ENCODE measurements at places on chromosomes 6 and 20.

DNA sequence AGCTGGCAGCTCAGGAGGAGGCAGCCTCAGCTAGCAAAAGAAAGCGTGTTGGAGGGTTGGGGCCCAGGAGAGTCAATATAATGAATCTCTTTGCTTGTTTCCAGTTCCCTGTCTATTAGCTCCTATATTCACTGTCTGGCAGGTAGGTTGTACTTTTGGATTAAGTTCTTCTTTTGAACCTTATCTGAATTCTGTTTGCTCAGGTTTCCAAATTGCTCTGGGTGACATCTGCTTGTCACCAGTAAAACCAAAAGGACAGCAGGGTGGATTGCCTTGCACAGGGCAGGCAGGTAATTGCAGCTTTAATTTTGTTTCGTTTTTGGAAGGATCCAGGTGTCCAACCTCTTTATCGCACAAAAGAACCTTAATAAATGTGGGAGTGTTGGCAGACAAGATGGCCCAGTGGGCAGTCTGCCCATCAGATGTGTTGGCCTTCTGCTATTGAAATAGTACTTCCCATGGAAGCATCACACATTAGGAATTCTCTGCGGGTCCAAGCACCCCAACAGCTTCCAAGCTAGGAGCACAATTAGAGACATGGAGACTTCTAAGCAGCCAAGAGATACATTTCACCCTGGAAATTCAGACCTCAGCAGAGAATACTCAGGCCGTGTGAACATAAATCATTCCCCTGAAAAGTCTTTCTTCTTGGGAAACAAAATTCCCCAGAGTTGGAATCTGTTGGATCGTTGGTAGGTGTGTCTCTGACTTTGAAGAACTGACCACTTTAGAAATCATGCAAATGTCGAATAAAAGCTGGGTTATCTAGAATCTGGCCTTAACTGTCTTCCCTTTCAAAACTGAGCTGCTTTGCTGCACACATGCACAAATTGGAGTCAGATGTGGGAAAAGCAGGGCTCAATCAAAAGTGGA is 286.9 kb upstream of the BMP2 start:
- no peak overlapping the region for H3K4me3 ChIP-seq
- no peak overlapping the region for H3K27ac ChIP-seq
- DNase-seq, result no peak
- no peaks in the 10 kb centered on the region for H3K4me1 ChIP-seq
- H3K27me3 ChIP-seq, result no peaks in the 10 kb centered on the region

DNA sequence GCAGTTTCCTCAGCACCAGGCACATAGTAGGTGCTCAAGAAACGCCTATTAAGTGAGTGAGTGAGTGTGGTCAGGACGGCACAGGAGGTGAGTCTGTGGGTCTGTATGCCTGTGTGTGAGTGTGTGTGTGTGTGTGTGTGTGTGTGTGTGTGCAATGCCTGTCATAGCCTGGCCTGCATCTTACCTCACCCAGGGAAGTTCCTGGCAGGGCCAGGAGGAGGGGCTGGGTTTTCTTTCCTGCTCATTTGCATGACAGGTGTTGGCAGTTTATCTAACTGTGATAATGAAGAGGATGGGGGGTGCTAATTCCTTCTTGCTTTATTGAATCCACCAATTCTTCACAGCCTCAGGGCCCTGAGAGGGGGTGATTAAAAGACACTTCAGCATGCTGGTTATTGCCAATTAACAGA is 146.7 kb upstream of the MLN start:
- no peaks in the 10 kb centered on the region for H3K27me3 ChIP-seq
- DNase-seq, result no peak
- H3K4me3 ChIP-seq, result no peak overlapping the region
- H3K27ac ChIP-seq, result no peak overlapping the region

GRCh38 chr6:20746024-20746423 is 211.8 kb downstream of the CDKAL1 start:
- H3K4me3 ChIP-seq, result no peak overlapping the region
- H3K36me3 ChIP-seq, result peaks cover 16% of the 10 kb centered on the region
- DNase-seq, result no peak
- no peaks in the 10 kb centered on the region for H3K4me1 ChIP-seq
- no peaks in the 10 kb centered on the region for H3K27me3 ChIP-seq
- no peak overlapping the region for H3K27ac ChIP-seq

- DNase-seq, result no peak
- no peak overlapping the region for H3K27ac ChIP-seq
- no peak overlapping the region for H3K4me3 ChIP-seq
- no peaks in the 10 kb centered on the region for H3K36me3 ChIP-seq
Observed at GRCh38 chr6:19664050-19664449, 173.1 kb upstream of the ID4 start.

DNA sequence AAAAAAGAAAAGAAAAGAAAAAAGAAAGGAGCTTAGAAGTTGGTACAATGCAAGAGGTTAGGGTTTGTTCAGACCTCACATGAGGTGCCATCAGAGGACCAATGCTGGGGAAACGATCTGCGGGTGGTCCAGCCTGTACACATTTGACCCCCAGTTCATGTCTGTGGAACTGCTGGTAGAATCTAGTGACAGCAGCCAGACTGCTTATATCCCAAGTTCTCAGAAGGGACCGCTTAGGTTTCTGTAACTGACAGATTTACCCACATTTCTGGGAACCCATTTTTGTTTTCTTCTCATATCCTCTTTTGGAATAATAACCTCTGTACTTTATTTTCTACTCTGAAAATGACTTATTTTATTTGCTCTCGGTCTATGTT is 4.7 kb downstream of the PPP1R18 start:
- peaks cover 8% of the 10 kb centered on the region for H3K36me3 ChIP-seq
- H3K4me3 ChIP-seq, result peak overlapping the region; percentile 90
- no peaks in the 10 kb centered on the region for H3K27me3 ChIP-seq
- peaks cover 71% of the 10 kb centered on the region for H3K4me1 ChIP-seq
- H3K27ac ChIP-seq, result no peak overlapping the region
- DNase-seq, result no peak

GRCh38 chr6:104699593-104700329 is 160.0 kb downstream of the HACE1 start:
- H3K4me1 ChIP-seq, result peaks cover 15% of the 10 kb centered on the region
- peak; percentile 5 for DNase-seq
- H3K27me3 ChIP-seq, result no peaks in the 10 kb centered on the region
- H3K36me3 ChIP-seq, result no peaks in the 10 kb centered on the region
- H3K4me3 ChIP-seq, result no peak overlapping the region

GRCh38 chr6:121351916-121352315 is 17.6 kb upstream of the TBC1D32 start:
- no peaks in the 10 kb centered on the region for H3K27me3 ChIP-seq
- H3K36me3 ChIP-seq, result no peaks in the 10 kb centered on the region
- DNase-seq, result no peak
- H3K4me1 ChIP-seq, result no peaks in the 10 kb centered on the region
- H3K4me3 ChIP-seq, result no peak overlapping the region

GRCh38 chr20:7792150-7792869 is 147.9 kb downstream of the HAO1 start:
- no peaks in the 10 kb centered on the region for H3K4me1 ChIP-seq
- DNase-seq, result no peak
- no peak overlapping the region for H3K27ac ChIP-seq
- H3K27me3 ChIP-seq, result no peaks in the 10 kb centered on the region
